ENCODE measurements at places on chromosomes 7 and 10.

DNA sequence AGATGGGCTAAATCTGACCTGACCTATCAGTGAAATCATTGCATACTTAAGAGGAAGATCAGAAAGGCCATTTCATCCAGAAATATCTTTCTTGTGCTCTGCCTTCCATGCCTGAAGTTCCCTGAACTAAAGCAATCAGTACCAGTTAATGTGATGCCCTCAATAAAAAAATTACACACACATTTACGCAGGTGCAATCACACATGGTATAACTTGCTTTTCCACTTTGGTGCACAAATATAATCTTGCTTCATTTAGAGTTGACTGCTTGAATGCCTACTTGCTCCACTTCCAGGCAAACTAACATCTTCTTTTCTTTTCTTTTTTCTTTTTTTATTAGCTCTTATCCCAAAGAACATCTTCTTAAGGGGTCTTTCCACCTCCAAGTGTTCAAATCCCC lies 58.3 kb upstream of the KIF5B start:
- no peak overlapping the region for H3K27ac ChIP-seq
- H3K36me3 ChIP-seq: no peaks in the 10 kb centered on the region
- no peak overlapping the region for H3K4me3 ChIP-seq
- H3K27me3 ChIP-seq: no peaks in the 10 kb centered on the region

DNA sequence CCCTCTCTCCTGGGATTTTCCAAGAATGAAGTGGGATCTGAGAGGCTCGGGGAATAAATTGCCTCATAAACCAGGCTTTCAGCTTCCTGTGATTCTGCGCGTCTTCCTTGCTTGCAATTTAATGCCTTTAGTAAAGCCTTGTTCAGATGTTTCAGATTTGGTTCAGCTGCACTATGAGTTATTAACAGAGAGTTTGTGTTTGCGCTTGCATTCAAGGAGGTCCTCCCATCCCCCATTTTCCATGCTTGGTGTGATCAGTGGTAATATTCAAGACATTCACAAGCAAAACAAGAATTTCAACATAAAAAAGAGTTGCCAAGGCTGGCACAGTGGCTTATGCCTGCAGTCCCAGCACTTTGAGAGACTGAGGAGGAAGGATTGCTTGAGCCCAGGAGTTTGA lies 1068.9 kb downstream of the TYW1 start:
- H3K27ac ChIP-seq: no peak overlapping the region
- no peaks in the 10 kb centered on the region for H3K36me3 ChIP-seq
- no peaks in the 10 kb centered on the region for H3K4me1 ChIP-seq
- H3K4me3 ChIP-seq: no peak overlapping the region

DNA sequence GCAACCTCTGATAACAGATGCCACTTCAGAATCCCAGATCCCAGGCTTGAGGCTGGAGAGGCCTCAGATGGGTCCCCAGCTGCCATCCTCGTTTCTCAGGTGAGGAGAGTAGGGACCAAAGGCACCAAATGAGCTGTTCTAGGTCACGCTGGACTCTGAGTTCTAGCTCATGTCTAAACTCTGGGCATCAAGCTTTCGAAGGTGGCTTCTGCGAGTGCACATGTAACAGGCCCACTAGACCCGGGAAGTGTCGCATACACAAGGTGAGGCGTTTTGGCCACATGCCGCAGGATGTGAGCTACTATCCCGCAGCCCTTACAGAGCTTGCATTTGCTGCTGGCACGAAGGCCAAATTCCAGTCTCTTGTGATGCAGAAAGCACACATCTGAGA lies 355.1 kb upstream of the SHH start:
- no peaks in the 10 kb centered on the region for H3K4me1 ChIP-seq
- DNase-seq: no peak
- H3K27me3 ChIP-seq: no peaks in the 10 kb centered on the region
- H3K27ac ChIP-seq: no peak overlapping the region
- no peak overlapping the region for H3K4me3 ChIP-seq
- H3K36me3 ChIP-seq: no peaks in the 10 kb centered on the region

DNA sequence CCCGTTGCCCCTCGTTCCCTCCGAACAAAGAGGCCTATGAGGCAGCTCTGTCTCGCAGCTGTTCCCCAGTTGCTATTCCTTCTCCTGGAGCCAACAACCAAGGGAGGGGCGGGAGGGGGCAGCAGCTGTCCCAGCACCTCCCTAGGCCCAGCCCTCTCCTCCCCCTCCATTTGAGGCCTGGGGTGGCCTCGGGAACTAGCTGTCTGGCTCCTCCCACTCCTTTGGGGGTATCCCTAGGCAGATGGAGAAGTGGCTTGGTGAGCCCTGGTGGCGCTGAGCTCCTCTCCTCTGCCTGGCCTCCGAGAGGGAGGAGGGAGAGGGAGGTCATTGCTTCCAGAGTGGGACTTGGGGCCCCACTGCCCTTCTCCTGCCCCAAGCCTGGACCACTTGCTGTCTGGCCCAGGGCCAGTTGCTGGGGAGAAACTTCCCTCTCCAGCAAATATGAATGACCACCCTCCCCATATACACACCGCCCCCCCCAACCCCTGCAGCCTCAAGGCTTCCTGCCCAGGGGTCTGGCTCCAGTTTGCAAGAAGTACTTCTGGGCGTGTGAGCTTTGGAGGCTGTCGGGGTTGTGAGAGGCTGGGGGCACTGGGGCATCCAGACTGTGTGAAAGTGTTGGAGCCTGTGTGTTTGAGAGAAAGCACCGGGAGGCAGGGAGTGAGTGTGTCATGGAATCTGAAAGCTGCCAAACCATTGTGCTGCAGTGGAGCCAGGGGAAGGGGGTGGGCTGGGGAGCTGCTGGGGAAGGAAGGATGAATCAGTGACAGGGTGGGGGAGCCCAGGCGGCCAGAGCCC lies 3.1 kb downstream of the FLNC start:
- H3K27ac ChIP-seq: no peak overlapping the region
- no peaks in the 10 kb centered on the region for H3K36me3 ChIP-seq
- DNase-seq: no peak
- no peaks in the 10 kb centered on the region for H3K27me3 ChIP-seq

DNA sequence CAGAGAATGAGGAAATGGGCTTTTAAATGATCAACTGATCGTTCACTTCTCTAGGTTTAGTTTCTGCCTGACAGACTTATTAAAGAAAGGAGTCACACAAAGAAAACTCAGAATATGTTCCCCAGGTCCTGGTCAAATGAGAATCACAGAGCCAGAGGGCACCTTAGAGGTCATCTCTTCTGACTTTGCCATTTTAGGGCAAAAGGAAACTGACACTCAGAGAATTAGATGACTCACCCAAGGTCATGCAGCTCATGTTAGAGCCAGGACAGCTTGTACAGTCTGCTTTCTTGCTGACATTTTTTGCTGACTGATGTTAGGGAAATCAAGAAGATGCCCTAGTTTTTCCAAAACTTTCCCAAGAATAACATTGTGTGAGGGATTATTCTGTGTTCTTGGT lies 312.7 kb upstream of the SP8 start:
- no peaks in the 10 kb centered on the region for H3K27me3 ChIP-seq
- H3K4me3 ChIP-seq: no peak overlapping the region
- no peaks in the 10 kb centered on the region for H3K36me3 ChIP-seq
- no peaks in the 10 kb centered on the region for H3K4me1 ChIP-seq
- DNase-seq: no peak

DNA sequence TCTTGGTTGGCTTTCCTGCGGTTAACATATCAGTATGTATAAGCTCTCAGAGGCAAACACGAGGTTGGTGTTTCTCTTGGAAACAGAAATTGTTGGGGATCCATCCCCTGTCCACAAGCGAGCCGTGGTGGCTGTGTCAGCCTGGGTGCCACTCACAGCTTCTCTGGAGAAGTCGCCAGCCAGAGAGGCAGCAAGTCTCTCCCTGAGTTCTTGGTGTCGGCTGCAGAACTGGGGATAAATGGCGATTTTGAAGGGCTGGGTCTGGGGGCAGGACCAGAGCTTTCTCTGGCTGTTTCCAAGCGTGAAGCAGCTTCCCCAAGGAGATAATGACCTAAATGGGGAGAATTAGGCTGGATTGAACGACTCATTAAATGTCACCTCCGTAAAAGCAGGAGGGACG lies 335.3 kb downstream of the GLRX3 start:
- no peaks in the 10 kb centered on the region for H3K36me3 ChIP-seq
- no peak for DNase-seq
- no peak overlapping the region for H3K27ac ChIP-seq

DNA sequence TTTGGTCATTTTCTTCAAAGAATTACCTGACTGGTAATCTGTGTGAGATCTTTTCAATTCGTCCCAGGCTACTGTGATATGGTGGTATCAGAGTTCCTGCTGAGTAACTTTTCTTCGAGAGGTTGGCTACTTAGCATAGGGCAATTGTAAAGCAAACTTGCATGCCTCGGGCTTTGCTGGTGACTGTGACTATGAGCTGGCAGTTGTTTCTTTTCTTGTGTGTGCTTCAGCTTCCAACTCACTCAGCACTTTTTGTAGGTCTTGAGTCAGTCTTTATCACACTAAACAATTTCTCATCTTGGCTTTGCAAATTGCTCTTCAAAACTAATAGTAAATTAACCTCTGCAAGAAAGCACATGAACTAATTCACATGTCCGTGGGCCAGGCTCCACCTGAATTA lies 44.3 kb downstream of the PRR15 start:
- no peak overlapping the region for H3K27ac ChIP-seq
- H3K36me3 ChIP-seq: no peaks in the 10 kb centered on the region
- no peaks in the 10 kb centered on the region for H3K27me3 ChIP-seq
- DNase-seq: no peak

- H3K36me3 ChIP-seq: no peaks in the 10 kb centered on the region
- no peak for DNase-seq
- H3K4me3 ChIP-seq: no peak overlapping the region
- no peaks in the 10 kb centered on the region for H3K27me3 ChIP-seq
- no peaks in the 10 kb centered on the region for H3K4me1 ChIP-seq
- no peak overlapping the region for H3K27ac ChIP-seq
Observed at GRCh38 chr10:61244261-61244775, 208.9 kb downstream of the TMEM26 start.

DNA sequence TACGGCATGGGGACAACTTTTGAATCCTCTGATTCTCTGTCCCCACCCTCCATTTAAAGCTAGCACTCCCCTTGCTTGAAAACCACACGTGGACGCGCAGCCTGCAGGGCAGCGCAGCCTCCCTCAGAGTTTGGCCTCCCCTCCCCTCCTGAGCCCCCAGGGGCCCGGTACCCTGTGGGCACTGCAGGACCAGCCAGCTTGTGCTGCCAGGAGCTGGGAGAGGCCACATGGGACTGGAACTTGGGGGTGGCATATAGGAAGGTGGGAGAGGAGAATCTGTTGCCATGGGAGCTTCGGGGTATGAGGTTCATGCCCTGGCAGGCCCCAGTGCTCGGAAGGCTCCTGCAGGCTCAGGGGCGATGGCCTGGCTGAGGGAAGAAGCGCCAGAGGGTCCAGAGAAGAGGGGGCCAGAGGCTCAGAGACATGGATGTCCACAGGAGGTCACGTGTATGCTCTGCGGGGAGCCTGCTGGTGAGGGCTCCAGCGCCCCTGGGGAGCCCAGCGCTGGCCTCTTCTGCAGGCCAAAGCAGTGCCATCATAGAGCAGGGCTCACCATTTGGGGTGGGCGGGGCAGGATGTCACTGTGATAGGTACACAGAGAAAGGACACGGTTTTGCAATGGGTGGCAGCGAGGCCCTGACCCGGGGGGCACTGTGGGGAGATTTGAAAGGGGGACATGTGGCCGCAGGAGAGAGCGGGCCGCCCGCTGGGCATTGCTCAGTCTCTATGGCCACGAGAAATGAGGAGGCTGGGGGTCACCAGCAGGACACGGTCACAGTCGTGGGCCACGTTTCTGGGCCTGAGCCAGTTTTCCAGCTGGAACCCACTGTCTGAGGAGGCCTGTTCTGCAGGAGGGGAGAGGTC lies 64.2 kb downstream of the GLRX3 start:
- no peak for DNase-seq
- H3K27ac ChIP-seq: no peak overlapping the region
- H3K4me3 ChIP-seq: no peak overlapping the region
- H3K27me3 ChIP-seq: no peaks in the 10 kb centered on the region
- H3K4me1 ChIP-seq: no peaks in the 10 kb centered on the region

- peak overlapping the region; percentile 94 for H3K27ac ChIP-seq
- peaks cover 20% of the 10 kb centered on the region for H3K36me3 ChIP-seq
- peaks cover 6% of the 10 kb centered on the region for H3K4me1 ChIP-seq
Observed at GRCh38 chr7:98879979-98880315, 1.6 kb downstream of the TRRAP start.

DNA sequence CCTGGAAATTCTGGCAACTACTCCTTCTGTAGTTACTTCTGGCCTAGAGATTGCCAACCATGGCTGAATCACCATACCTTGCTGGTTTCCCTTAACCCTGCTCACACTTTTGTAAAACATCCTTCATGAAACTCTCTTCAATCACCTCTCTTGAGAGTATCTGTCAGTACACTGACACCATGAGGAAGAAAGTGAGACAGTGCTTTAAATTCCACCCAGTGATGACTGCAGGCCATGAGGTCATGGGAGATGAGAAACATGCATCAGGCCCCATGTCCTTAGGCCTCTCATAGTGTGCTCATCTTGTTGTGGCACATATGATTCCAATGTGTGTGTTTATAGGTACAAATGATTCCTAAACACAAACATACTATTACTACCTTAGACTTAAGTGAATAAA lies 24.6 kb upstream of the NAMPT start:
- no peaks in the 10 kb centered on the region for H3K27me3 ChIP-seq
- H3K4me1 ChIP-seq: no peaks in the 10 kb centered on the region
- no peak overlapping the region for H3K4me3 ChIP-seq
- no peak overlapping the region for H3K27ac ChIP-seq
- DNase-seq: no peak

GRCh38 chr7:111690364-111691111 lies 128.2 kb upstream of the IMMP2L start:
- no peak overlapping the region for H3K4me3 ChIP-seq
- H3K4me1 ChIP-seq: no peaks in the 10 kb centered on the region
- no peaks in the 10 kb centered on the region for H3K36me3 ChIP-seq
- H3K27me3 ChIP-seq: no peaks in the 10 kb centered on the region
- DNase-seq: no peak

GRCh38 chr10:109037978-109038377 lies 885.3 kb downstream of the XPNPEP1 start:
- no peaks in the 10 kb centered on the region for H3K36me3 ChIP-seq
- H3K4me3 ChIP-seq: no peak overlapping the region
- H3K27me3 ChIP-seq: no peaks in the 10 kb centered on the region
- no peak for DNase-seq

DNA sequence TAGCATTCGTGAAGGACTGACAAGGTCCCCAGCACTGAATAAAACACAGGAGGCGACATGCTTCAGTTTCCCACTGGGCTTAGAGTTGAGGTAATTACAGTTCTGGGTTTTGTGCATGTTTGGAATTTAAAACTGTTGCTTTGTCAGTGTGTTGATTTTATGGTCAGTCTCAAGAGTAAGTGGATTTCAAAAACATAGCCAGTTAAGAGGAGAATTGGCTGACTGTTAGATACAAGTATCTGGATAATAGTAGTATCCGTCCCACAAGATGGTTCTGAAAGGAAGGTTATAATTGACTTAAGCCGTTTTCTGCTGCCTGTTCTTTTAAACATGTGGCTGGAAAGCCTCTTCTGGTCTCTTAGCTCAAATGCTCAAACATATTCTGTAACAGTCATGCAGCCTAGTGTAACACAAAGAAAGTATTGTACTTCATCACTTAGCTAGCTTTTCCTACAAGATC lies 170.9 kb downstream of the POLR1F start:
- H3K27me3 ChIP-seq: no peaks in the 10 kb centered on the region
- no peaks in the 10 kb centered on the region for H3K36me3 ChIP-seq
- no peaks in the 10 kb centered on the region for H3K4me1 ChIP-seq
- H3K27ac ChIP-seq: no peak overlapping the region

- H3K27ac ChIP-seq: no peak overlapping the region
- H3K4me3 ChIP-seq: no peak overlapping the region
- H3K4me1 ChIP-seq: no peaks in the 10 kb centered on the region
- no peaks in the 10 kb centered on the region for H3K36me3 ChIP-seq
- H3K27me3 ChIP-seq: no peaks in the 10 kb centered on the region
- DNase-seq: no peak
Observed at GRCh38 chr7:1853986-1854865, 184.1 kb downstream of the ELFN1 start.

GRCh38 chr10:51507476-51507875 lies 191.9 kb downstream of the CSTF2T start:
- H3K27me3 ChIP-seq: no peaks in the 10 kb centered on the region
- DNase-seq: no peak
- H3K4me3 ChIP-seq: no peak overlapping the region
- no peak overlapping the region for H3K27ac ChIP-seq
